ENCODE measurements at places on chromosomes 12 and 14.

GRCh38 chr14:74913986-74914573 is 9.0 kb downstream of the RPS6KL1 start:
- no peak for DNase-seq

GRCh38 chr12:45502481-45503128 is 226.9 kb upstream of the ARID2 start:
- DNase-seq: no peak

DNA sequence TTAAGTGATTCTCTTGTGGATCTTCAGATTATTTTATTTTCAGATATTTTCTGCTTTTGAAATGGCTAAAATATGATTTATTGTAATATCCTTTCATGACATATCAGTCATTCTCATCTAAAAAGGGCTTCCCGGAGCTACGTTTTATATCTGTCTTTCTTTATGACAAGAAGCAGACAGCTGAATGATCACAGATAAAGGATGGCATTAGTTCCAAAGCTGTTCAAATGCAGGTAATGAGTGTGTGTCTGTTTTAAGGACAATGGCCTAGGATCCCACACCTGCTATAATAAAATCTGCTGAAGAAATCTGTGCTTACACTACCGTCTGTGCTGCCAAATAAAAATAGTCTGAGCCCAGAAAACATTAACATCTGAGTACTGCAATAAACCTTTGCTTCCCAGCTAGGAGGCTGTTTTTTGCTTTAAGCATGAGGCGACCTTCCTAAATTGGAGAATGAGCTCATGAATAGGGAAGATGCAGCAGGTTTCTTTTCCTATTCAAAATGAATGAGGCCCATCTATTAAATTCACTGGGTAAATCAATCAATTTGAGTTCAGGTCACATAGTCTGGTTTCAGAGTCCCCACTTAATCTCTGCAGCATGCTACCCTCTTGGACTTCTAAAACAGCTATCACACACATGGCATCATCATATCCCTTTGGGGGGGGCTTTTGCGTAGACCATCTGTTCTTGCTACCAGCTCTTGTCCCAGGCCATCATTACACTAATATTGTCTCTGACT is 498.5 kb downstream of the NELL2 start:
- DNase-seq: peak; percentile 85

DNA sequence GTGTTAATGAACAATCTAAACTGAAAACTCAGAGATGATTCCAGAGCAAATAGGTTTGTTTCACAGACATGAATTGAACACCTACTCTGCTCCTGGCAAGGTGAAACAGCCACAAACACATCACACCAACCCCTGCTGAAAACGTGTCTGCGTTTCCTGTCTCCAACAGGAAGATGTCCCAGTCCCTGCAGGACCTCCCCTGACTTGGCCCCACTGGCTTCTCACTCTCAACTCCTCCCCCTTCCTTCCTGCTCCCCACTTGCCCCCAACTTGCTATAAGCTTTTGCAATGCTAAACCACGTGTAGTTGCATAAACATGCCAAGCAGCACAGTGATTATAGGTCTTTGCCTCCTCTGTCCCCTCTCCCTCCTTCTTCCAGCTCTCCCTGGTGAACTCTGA is 567.6 kb downstream of the BCL11B start:
- no peak for DNase-seq

GRCh38 chr12:109463756-109464155 is 13.3 kb downstream of the KCTD10 start:
- no peak for DNase-seq

- no peak for DNase-seq
Observed at GRCh38 chr12:125696054-125696453, 630.8 kb downstream of the AACS start.

DNA sequence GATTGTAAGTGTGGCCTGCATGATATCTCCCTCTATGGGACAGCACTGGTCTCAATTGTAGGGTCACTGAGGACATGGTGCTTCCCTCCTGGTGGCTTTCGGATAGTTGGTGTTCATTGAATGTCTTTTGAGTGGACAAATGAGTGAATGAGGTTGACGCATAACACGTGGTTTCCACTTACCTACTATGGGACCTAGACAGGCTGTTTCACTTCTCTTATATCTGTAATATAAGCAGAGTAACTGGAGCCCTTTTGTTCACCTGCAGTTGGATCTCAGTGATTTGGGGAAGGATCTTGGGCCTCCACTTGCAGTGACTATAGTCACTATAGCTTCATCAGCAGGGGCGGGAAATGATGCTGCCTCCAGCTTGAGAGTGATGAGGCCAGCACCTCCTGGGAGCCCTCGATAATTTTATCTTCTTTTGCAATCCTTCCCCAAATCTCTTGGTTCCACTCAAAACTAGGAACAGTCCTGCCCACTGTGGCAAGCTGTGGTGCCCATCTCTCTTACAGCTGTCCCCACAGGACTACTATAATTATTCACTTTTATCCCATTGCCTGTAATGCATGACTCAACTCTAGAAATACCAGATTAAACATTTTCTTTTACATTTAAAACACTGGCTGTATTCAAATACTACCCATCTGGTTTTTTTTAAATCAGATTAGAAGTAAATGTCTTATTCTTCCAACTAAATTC is 242.9 kb downstream of the CHST11 start:
- DNase-seq: no peak

GRCh38 chr12:66048218-66048834 is 82.2 kb downstream of the LLPH start:
- DNase-seq: no peak

GRCh38 chr12:51839310-51839947 is 9.1 kb downstream of the FIGNL2 start:
- no peak for DNase-seq

DNA sequence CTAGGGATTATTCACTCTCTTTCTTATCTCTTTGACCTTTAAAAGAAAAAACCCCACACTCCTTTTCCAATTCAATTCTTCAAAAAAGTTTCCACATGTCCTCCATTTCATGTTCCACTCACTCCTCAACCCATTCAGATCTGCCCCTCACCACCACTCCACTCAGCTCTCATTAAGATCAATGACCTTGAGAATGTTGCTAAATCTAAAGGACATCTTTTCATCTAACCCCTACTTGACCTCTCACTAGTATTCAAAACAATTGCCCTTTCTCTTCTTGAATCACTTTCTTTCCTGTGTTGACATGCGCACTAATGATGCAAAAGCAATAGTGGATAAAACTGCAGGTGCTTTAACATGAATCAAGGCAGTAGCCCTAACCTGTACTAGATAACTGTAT is 9.9 kb downstream of the HECTD1 start:
- DNase-seq: no peak

DNA sequence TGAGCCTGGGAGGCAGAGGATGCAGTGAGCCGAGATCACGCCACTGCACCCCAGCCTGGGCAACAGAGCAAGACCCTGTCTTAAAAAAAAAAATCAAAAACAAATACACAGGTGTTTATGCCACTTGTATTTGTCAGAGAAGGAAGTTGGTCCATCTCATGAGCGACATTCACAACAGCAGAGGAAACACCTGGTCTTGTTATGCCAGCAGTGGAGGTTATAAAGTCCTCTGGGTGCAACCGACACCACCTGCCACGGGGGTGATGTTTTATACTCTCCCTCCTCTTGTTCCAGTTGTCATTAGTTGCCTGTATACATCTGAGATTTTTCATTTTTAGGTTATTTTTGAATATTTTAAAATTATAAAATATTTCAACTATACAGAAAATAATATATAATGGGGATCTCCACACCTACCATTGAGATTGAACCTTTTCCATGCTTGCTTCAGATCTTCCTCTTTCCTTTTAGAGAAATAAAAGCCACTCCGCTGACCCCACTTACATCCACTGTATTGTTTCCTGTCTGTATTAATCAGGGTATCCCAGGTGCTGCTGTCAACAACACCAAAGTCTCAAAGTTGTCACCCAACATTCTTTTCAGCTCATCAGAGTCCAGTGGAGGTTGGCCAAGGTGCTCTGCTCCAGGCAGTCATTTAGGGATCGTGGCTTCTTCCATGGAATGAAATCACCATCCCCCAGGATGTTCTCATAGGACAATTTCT is 65.1 kb downstream of the RNFT2 start:
- no peak for DNase-seq

DNA sequence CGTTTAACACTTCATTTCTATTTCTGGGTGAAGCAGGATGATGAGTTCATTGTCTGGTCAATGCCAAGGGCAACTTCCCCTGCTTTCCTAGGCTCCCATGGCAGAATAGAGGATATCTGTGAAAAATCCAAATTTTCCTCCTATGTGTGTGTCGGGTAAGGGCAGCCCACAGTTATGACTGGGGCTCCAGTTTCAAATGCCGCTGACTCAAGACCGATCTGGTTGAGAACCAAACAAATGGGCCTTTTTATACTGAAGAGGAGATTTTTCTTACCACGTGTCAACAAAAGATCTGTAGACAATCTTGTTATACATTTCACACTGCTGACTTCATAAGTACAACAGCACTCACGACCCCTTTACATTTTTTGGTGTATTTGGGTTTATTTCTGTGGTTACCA is 120.8 kb downstream of the CHST11 start:
- DNase-seq: no peak

DNA sequence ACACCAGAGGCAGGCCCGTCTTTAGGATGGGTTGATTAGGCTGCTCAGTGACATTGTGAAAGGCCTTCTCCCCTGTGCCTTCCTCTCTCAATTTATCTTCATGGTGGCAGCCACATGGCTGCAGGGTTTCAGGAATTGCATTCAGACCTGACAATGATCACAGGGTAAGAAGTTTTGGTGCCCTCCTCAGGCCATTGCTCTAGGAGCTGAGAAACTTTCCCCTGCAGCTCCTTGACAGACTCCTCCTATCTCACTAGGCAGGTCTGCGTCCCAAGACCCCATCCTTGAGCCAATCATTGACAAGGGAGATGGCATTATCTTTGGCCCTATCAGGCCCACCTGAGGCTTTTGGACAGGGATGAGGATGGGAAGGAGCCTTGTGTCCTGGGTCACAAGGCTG is 57.4 kb upstream of the ANO4 start:
- DNase-seq: no peak

GRCh38 chr12:54027442-54027786 is 826 bp upstream of the HOXC6 start:
- no peak for DNase-seq

GRCh38 chr12:128245121-128245520 is 21.8 kb upstream of the TMEM132C start:
- DNase-seq: no peak

GRCh38 chr12:111436266-111436665 is 30.5 kb downstream of the SH2B3 start:
- no peak for DNase-seq
